ENCODE measurements at places on chromosomes 3 and 15.

- no peak for DNase-seq
Observed at GRCh38 chr15:64004587-64004986, 41.7 kb downstream of the DAPK2 start.

- no peak for DNase-seq
Observed at GRCh38 chr3:98775459-98776139, 12.5 kb downstream of the ST3GAL6 start.

- DNase-seq = no peak
Observed at GRCh38 chr3:186181901-186182300, 73.0 kb upstream of the ETV5 start.

DNA sequence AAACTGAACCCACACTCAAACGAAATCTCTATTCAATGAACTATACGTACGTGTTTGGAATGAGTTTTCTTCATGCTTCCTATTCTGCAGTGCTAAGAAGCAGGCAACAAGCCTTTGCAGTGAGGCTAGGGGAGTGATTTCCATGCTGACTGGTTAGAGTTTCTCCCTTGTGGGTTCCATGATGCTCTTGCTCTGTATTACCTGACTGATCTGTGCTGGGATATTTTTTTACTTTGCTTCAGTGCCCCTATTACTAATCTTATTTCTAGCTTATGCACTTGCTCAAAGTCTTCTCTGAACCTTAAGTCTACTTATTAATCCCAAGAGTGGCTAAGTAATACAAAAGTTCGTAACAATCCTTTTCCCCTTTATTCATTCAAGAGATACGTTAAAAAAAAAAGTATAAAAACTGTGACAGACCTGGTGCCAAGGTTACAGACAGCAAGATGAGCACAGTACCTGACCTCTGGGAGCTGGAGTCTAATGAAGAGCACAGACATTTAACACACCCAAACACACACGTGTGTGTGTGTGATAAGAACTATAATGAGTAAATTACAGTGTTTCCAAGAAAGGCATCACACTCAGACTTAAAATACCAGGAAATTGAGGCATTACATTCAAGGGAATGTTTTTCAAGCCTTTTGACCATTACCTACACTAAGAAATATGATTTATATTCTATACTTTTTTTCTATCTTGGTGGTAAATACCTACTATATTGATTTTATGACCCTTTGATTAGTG is 50.5 kb upstream of the FBN1 start:
- DNase-seq = no peak

DNA sequence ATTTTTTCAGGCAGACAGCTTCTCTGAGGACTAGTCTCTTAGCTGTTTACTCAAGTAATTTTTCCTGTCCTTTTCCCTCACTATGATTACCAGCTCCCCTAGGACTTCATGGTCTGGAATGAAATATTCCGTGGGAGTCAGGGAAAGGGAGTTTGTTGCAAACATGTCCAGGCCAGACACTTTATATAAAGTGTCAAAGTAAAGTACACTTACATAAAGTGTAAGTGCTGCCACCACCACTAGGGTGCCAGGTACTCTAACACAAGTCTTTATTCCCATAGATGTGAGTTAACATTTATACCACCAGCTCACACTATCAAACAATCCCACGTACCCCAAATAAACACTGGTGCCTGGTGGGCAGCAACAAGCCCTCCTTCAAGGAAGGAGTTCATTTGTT is 179.8 kb downstream of the SNRPN start:
- DNase-seq = no peak

DNA sequence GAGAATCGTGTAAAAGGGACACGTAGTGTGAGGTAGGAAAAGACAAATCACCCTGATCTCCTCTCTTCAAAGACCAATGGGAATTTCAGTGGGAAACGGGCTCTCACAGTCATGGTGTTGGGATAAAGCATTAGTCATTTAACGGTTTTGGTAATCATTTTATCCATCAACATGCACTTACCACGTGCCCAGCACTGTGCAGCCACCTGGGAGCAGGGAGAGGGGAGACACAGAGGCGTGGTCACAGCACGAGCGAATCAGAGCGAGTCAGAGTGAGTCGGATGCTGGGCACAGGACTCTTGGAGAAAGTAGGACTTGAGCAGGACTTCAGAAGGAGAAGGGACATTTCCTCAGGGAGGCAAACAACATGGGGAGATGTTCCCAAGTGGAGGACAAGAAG is 130.8 kb downstream of the MINAR1 start:
- no peak for DNase-seq

- no peak for DNase-seq
Observed at GRCh38 chr3:70094197-70094596, 94.7 kb downstream of the SAMMSON start.

DNA sequence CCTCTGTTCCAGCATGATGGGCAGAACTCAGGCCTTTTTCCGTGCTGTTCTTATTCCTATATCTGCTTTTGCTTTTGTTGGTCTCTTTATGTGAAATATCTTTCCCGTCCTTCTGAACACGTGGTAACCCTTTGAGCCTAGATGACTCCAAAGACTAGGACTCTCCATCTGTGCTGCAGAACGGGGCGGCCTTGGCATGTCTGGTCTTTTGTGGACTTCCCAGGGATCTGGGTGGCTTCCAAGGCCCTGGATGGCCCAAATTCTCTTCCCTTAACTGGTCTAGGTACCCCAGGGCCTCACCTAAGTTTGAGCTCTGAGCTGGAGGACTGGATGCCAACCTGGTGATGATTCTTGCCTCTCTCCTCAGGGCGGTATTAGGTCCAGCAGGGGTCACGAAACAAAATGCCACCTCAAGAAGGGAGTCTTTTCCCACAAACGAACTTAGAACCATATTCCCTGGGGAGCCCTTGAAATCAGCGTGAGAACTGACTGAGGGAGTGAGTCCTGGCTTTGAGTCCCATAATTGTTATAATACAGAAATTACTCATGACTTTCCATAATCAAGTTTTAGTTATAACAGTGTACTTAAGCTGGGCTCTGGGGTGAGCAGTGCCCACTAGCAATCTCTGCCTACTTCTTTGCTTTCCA is 13.8 kb downstream of the TLNRD1 start:
- no peak for DNase-seq

DNA sequence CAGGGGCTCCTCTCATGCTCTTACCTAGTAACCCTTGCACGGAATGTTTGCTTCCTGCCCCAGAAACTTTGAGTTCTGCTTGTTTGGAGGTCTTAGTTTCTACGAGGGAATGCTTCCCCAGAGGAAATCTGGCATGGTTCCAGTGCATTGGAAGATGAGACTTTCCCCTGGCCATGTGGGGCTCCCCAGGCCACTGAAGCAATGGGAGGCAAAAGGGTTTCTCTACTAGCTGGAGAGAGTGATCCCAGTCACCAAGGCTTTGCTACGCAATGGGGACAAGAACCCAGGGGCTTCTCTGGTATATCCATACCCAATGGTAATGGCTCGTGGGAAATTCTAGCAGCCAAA is 44.2 kb upstream of the RPL32 start:
- no peak for DNase-seq

GRCh38 chr3:37762698-37763097 is 99.0 kb upstream of the CTDSPL start:
- no peak for DNase-seq

DNA sequence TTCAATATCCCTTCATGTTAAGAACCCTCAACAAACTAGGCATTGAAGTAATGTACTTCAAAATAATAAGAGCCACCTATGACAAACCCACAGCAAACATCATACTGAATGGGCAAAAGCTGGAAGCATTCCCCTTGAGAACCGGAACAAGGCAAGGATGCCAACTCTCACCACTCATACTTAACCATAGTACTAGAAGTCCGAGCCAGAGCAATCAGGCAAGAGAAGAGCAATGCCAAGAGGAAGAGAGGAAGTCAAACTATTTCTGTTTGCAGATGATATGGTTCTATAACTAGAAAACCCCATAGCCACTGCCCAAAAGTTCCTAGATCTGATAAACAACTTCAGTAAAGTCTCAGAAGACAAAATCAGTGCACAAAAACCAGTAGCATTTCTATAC is 161.9 kb downstream of the UBE2E2 start:
- no peak for DNase-seq

GRCh38 chr15:66131200-66131599 is 122.3 kb downstream of the MEGF11 start:
- no peak for DNase-seq

DNA sequence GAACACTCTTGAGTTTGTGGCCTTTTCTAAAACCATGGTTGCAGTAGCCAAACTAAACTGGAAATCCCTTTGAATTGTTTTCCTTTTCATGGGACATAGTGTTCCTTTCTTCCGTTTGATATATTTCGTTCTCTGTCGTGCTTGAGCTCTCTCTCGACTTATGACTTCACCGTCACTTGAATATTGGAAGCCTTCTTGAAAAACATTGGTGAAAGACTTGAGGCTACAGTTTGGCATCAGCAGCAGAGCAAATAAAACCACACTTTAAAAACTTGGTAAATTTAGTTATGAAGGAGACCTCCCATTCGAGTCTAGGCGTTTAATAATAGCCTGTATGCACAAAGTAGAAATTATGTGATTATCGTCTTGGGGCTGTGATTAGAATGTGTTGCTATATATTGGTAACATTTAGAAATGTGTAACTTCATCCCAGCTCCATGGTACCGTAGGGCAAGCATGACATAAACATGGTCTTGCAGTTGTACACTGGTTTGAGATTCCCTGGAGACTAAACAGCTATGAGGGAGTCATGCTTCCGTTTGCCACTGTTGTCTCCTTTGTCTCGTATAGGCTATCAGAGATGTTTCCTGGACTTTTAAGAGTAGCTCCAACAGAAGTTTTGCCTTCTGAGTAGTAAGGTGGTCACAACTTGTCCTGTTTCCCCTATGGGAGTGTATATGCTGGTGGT is 122.3 kb downstream of the PTPRG start:
- DNase-seq = no peak

GRCh38 chr15:58748040-58748851 is 1.3 kb downstream of the ADAM10 start:
- DNase-seq = no peak

DNA sequence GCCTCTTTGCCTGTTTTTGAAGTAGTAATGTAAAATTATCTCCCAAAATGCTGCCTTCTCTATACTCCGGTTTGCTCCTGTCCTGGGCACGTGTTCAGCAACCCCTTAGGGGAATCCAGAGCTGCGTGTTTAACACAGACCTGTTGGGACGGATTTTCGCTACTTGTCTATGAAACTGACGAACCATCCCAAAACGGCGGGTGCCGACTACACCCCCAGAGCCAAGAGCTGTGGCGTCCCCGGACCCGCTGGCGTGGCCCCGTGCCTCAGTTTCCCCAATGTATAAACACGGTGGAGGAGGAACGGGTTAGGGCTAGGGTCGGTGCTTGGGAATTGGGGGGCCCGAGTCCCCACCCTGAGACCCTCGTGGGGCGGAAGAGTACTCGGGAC is 473 bp downstream of the FHIT start:
- DNase-seq = no peak

GRCh38 chr3:31572236-31573004 is 39.7 kb downstream of the STT3B start:
- DNase-seq = no peak

DNA sequence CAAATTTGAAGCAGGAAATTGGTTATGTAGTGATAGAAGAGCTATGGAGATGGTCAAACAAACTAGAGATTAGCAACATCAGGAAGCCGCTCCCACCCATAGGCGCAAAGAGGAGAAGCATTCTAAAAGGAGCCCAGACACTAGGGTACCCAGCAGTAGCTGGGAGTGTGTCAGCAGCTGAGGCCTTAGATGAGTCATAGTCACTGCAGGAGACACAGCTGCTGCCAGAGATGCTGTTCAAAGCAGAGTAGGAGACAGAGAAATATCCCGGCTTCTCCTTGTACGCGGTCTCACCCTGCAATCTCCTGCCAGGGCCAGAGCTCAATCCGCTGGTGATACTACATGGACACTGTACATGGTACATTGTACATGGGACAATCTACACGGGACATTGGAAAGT is 61.9 kb downstream of the VGLL3 start:
- no peak for DNase-seq

GRCh38 chr3:81154611-81155143 is 606.8 kb downstream of the GBE1 start:
- no peak for DNase-seq

DNA sequence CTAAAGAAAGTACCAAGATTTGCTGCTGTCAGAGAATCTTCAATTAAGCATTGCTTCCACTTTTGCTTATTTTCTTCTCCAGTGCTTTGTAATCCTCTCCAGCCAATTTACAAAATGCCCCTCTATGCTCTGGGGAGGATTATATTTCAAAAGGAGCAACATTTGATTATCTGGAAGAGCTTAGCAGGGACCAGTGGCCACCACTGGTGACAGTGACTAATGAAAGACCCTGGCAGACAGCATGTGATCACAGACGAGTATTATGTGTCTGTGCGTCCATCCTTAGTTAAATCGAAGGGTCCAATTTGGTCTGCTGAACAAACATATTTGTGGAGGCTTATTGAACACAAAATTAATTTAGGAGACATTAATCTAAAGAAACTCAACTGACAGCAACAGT is 152.6 kb downstream of the ZNF621 start:
- DNase-seq = no peak

DNA sequence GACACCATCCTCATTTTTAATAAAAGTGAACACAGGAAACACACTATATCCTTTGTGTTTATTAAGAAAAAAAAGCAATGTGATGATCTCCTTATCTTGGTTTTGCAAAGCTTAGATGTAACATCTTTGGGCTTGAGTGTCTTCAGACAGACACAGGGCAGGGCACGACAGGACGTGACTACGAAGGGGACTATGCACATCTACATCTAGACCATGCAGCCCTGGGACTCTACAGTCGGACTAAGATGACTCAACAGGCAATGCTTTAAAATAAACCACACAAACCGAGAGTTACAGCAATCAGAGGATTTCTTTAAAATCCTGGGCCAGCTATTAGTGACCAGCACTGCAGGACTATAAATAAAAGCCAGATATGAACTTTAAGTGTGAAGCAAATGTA is 22.8 kb upstream of the TM2D3 start:
- no peak for DNase-seq

GRCh38 chr3:99503350-99503749 is 135.0 kb upstream of the COL8A1 start:
- DNase-seq = no peak

DNA sequence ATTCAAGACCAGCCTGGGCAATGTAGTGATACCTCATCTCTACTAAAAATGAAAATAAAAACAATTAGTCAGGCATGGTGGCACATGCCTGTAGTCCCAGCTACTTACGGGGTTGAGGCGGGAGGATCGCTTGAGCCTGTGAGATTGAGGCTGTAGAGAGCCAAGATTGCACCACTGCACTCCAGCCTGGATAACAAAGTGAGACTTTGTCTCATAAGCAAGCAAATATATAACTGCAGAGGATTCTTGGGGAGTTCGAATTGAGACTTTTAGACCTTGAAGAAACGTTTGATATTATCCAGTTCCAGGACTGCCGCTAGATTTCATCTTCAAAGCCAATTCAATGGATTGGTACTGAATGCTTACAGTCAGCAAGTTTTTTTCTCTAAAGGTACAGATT is 11.9 kb upstream of the RARB start:
- DNase-seq = no peak

- DNase-seq = no peak
Observed at GRCh38 chr15:81163961-81164800, 30.1 kb downstream of the CFAP161 start.

- no peak for DNase-seq
Observed at GRCh38 chr3:78351334-78351733, 1311.4 kb downstream of the ROBO2 start.

Data from activated gamma-delta T cell treated with anti-CD3 and anti-CD28 coated beads, Interleukin-2, amount 50 U/mL, for 16 hours (primary cell).